Stimulated activated CD8-positive, alpha-beta memory T cell treated with anti-CD3 and anti-CD28 coated beads, Interleukin-4, amount 100 ng/mL, for 1 hour (primary cell): ENCODE measurements at places on chromosomes 6 and 20.

- DNase-seq, result no peak
These were observed 86.4 kb downstream of the MAP3K7 start for GRCh38 chr6:90500458-90500857.

DNA sequence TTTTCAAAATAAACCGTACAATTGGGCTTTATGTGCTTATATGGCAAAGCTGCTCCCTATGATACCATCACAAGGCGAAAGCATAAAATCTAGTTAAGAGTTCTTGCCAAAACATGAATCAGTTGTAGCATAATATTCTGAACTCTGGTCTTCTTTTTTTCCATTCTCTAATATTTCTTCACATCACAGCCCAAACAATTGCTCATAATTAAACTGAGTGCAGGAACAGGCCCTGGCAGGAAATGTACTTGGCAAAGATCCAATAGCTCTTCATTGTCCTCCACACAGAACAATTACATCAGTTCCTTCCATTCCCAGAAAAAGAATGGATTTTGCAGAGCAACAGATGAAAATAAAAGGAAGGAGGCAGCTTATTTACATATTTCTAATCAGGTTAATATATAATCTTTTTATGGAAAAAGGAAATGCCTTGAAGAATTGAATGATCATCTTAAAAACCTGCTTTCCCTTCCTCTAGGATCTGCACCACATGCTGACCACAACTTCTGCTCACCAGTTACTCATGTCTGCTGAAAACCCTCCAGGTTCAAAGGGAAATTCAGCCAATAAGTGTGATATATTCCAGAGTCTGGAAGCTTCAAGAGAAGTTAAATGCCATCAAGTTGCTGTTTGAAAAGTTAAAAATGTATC is 123.3 kb upstream of the COL21A1 start:
- no peak for DNase-seq

DNA sequence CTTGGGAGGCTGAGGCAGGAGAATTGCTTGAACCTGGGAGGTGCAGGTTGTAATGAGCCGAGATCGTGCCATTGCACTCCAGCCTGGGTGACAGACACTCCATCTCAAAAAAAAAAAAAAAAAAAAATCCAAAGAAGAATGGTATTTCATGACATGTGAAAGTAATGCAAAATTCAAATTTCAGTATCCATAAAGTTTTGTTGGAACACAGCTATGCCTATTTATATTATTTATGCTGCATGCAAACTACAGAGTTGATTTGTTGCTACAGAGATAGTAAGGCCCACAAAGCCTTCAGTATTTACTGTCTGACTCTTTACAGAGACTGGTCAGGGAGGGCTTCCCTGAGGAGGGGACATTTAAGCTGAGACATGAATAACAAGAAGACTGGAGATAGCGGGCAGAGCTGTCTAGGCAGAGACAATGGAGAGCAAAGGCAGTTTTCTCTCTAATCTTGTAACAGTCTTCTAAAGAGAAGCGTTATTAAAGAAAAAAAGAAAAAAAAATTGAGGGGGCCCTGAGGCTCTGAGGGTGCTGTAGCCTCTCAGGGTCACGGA is 2.7 kb upstream of the SLC9A8 start:
- no peak for DNase-seq

DNA sequence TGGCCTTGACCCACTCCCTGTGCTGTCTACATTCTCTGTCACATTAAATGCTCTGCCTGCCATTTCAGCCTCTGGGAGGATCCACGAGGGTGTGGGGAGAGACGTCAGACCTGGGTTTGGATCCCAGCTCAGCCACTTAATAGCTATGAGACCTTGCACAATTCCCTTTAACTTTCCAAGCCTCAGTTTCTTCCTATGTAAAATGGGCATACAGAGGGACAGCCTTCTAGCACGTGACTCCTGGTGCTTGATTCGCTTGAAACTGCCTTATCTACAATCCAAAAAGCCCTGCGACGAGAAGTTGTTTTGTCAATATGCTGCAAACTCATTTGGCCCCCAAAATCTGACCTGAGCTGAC is 40.0 kb downstream of the TOX2 start:
- DNase-seq, result no peak

GRCh38 chr6:32439139-32439538 is 548 bp upstream of the HLA-DRA start:
- no peak for DNase-seq

DNA sequence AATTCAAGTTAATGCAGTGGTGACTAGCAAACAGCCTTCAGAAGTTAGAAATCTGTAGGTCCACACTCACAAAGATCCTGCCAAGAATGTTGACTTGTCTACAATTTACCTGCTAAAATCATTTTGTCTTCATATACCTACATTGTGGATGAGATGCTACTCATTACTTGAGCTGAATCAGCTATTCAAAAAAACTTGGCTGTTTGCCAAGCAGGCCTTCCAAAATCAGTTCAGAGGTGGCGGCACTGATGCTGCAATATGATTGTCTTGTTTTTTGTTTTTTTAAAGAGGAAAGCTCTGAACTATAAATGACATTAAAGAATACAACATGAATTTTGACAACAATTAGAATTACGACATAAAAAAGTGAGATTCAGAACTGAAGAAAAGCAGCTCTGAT is 354.7 kb upstream of the KHDRBS2 start:
- no peak for DNase-seq

GRCh38 chr6:19446570-19446969 is 390.6 kb upstream of the ID4 start:
- DNase-seq, result no peak
